8988T (cell line): ENCODE measurements at places on chromosomes 6 and 20.
A peak's percentile ranks its signal among the peaks of the same experiment; 100 is the strongest.

GRCh38 chr6:147709396-147710272 is 201.1 kb downstream of the SAMD5 start:
- DNase-seq, result no peak

DNA sequence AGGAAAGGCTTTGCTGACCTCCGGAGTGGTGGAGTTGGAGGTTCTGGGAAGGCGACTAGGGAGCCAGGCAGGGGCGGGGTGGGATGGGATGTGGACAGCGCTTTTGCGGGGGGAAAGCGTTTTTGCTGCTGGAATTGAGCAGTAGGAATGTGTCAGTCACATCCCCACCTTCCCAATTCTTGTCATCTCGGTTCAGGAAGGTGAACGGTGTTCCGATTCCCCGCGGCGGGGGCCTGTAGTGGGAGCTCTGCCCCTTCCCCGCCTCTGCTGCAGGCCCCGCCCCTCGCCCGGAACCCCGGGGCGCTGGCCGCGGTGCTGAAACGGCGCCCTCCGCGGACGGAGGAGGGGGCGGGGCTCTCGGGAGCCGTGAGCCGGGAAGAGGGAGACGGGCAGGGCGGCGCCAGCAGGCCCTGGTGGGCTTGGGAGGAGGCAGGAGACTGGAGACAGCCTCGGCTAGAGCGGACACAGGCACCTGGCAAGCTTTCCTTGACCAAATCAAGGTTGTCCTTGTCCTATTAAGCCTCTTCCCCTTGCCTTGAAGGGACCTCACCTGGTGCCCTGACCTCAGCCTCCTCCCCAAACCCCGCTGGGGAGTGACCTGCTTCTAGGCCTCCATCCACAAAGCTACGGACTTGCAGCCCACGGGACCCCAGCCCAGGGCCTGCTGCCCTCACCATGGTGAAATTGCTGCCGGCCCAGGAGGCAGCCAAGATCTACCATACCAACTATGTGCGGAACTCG is at the start of gene LHFPL5:
TSS of gene LHFPL5 (plus strand) at position 357 of the 741 bp plus-strand sequence. CDS start at position 676, 319 bp downstream.
- DNase-seq, result peak; percentile 84

GRCh38 chr6:110581679-110582078 is 105.3 kb upstream of the SLC22A16 start:
- DNase-seq, result no peak

- no peak for DNase-seq
These were observed 644.3 kb downstream of the HDGFL1 start for GRCh38 chr6:23213651-23214050.

GRCh38 chr6:108715832-108716231 is 132.4 kb upstream of the ARMC2 start:
- DNase-seq, result no peak

DNA sequence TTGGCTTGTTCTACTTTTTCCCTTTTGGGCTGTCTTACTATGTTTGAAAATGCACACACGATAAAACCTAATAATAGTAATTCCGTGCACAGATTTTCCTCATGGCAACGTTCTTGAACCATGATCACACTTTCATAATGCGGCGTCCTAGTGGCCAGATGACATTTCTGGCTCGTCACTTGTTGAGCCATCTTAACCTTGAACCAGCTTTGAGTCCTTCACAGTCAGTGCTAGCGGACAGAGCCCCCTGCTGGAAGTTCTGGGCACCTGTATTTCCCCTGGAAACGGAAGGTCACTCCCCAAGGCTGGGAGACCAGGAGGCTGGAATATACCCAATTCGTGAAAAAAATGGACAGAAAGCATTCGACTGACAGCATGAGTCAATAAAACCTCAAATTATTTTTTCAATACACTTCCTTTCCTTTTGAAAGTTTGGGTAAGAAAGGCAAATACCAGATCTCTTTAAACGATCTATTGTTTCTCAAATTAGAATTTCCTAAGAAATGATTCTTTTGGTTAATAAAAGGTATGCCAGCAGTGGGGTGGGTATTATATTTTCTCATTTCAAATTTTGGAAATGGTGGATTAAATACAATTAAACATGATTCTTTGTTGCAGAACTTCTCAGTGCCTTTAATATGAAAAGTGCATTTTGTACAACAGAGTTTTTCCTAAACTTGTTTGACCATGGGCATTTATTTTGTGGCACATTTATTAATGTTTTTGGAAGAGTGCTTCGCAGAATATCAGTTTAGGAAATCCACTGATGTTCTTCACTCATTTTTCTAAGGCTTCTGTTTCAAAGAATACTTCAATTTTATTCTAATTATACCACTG is 542.3 kb downstream of the QKI start:
- peak; percentile 42 for DNase-seq

- DNase-seq, result no peak
These were observed 18.9 kb downstream of the MANBAL start for GRCh38 chr20:37308086-37309050.

DNA sequence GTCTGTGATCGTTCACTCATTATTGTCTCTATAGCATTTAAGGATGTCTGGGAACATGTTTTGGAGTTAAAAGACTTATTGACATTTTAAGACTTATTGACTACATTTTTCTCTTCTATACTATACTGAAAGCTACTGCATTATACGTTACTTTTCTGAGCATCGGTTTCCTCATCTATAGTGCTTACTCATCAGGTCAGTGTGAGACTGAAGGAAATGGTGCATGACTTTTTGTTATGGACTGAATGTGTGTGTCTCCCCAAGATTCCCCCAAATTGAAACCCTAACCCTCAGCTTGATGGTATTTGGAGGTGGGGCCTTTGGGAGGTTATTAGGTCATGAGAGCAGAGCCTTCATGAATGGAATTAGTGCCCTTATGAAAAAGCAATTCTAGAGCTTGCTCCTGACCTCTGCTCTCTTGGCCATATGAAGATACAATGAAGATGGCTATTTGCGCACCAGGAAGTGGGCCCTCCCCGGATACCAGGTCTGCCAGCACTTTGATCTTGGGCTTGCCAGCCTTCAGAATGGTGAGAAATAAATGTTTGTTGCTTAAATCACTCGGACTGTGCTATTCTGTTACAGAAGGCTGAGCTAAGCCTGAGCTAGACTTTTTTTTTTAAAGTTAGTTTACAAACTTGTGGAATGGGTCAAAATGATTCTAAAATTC is 243.7 kb upstream of the RREB1 start:
- no peak for DNase-seq

DNA sequence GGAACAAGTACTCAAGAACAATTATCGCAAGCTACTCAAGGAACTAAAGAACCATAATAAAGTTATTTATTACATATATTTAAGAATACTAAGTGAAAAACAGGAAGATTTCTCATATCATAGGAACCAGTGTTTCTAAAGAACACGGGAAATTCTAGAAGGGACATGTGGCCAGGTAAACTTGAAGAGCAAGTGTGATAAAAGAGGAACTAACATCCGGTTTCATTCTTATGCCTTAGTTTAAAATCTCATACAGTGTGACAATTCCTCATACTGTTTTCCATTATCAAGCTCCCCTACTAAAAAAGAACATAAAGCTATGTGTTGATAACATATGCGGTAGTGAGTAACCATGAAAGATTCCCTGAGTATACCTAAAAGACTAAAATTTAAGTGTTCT is 163.5 kb upstream of the SHLD1 start:
- DNase-seq, result no peak

GRCh38 chr20:53940907-53941545 is 129.4 kb downstream of the BCAS1 start:
- no peak for DNase-seq

- no peak for DNase-seq
These were observed 42.3 kb downstream of the RPP40 start for GRCh38 chr6:4961322-4962168.

DNA sequence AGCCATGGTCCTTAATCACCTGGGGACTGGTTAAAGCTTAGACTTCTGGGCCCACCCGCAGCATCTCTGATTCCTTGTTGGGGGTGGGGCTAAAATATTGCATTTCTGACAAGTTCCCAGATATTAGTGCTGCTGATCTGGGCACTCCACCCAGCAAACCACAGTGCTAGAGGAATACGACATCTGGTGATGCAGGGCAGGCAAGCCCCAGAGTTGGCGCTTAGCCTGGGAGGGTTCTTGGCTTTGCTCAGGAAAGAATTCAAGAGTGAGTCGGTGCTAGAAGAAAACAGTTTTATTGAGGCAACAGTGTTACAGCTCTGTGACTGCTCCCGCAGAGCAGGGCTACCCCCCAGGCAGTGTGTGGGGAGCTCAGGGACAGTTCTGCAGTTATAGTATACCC is 210.7 kb downstream of the TFAP2C start:
- no peak for DNase-seq

DNA sequence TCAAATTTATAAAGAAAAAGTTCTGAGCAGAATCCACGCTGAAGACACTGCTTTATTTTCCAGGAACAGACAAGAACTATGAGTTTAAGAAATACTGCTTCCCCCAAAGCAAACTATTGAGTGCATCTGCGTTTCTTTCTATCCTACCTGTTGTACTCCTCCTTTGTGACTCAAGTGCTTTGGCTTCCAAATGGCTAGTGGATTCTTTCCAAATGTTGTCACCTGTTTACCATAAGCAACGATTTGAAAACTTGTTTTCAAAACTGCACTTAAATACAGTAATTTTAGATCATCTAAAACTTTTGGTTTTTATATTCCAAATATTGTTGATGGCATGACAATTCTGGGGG is 9.5 kb downstream of the PXDC1 start:
- no peak for DNase-seq

- DNase-seq, result no peak
These were observed 125.5 kb downstream of the ANKRD60 start for GRCh38 chr20:58102744-58103516.

DNA sequence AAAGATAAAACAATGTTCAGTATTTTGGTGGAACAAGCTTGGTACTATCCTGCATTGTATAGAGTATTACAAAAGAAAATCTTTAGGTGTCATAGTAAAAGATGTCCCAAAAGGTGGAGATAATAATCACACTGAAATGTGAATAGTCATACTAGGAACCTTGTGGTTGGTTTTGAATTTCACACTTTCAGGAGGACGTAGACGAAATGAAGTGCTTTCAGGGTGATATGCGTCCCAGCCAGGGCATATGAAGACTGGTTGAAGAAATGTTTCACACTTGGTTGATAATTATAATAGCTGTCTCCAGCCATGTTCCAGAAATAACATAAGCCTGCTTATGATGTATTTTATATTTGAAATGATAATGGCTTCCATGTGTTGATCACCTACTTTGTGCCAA is 60.4 kb downstream of the SCAND1 start:
- DNase-seq, result no peak
